Neural crest cell (in vitro differentiated cells): ENCODE measurements at places on chromosomes 12 and 14. TPM values are rescaled to one million over a fixed set of nuclear protein-coding genes. Genes with fewer than 3 reads are reported as not detected.

DACT1 gene
- 4.9 and 5.2 TPM in 2 replicates for total RNA-seq

GRCh38 chr12:21444193-21445146 lies 7.0 kb downstream of the PYROXD1 start:
- no peak for DNase-seq

GRCh38 chr14:103105580-103106150 lies 11.1 kb downstream of the EXOC3L4 start:
- DNase-seq = no peak

DNA sequence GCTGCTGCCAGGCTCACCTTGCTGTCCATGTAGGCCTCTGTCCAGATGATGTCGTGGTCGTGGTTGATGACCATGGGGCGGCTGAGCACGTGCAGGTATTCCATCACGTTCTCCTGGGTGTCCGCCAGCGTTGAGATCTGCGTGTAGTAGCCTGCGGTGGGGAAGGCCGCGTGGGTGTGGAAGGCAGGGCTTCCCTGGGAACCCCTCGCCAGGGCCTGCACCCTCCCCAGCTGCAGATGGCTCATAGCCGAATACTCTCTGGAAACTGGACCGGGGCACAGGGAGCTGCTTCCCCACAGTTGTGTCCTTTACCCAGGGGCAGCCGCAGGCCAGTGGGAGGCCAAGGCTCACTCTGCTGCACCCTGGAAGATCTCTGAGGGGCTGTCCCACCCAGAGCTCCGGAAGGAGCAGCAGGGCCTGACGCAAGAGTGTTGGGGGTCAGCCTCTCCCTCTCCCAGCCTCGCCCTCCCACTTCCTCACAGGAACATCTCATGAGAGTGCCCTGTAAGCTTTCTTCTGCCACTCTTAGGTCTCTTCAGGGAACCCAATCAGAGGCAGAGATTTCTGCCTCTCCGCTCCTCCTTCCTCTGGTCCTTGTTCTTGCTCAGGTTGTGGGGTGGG lies 35.5 kb downstream of the CACNA2D4 start:
- no peak for DNase-seq
